Hypothalamus (tissue), 51 donors: ENCODE measurements at places on chromosomes 2 and 18.

GRCh38 chr2:22879009-22879863 lies 505.7 kb upstream of the KLHL29 start:
- no peak for DNase-seq

DNA sequence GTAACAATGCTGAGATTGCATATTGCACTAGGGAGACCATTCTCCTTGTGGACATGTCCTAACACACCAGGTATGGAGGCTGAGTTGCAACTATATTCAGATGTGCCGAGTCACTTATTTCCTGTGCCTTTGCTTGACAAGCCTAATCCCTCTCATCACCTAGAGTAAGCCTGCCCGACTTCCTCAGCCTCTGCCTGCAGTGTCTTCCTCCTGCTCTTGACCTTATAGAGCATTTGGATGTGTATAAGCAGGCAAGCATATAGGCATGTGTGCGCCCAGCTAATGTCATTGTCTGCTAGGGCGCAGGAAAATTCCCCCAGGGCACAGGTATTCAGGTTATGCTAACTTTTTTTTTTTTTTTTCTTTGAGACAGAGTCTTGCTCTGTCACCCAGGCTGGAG lies 316.9 kb downstream of the CDH2 start:
- DNase-seq: no peak

GRCh38 chr18:56647951-56648893 lies 2.9 kb upstream of the WDR7 start:
- DNase-seq: no peak

DNA sequence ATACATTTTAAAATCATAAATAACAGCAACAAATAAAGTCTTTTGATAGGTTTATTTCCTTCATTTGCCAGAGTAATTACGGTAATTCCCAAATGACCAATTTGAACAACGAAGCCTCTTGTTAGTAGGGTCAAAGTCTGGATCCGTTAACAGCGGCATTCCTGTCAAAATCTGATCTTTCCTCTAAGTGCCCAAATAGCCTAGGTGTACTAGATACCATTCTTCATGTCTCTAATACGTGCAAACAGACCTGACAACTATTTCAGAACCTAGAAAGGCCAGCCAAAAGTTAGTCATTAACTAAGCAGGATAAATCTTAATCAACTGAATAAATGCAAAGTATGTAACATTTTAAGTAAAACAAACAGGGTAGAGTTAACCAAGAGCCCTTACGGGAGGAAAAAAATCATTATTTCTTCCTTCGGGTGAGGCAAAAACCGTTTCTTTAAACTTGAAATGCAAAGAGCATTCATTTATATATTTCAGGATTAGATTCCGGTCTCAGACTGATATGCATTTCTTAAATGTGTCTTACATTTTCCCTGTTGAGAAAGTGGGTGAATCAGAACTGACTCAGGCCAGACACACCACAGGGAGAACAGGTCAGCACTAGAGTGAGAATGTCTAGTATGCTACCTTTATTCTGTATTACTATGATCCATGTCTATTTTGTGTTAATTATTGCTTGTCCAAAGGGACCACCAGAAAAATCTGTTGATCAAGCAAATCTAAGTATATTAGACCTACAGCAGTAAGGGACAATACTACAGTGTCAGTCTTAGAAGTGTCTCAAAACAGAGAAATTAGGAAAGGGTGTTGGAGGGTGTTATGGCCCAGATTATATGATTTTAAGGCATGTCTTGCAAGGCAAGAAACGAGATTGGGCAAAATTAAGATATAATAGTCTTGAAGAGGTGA lies 141.5 kb upstream of the NDUFV2 start:
- DNase-seq: no peak

GRCh38 chr2:217880287-217880889 lies 122.4 kb downstream of the TNS1 start:
- no peak for DNase-seq
